Ascending aorta (tissue), 2 donors: ENCODE measurements at places on chromosomes 4 and X. TPM values are rescaled to one million over a fixed set of nuclear protein-coding genes. Genes with fewer than 3 reads are reported as not detected.

Gene BEX5
- total RNA-seq, result not detected

Gene SLIT2
- total RNA-seq, result 25.2 TPM

Gene MAGEA6
- total RNA-seq, result not detected

Gene BBS7
- 5.6 TPM for total RNA-seq

Gene TAPT1
- 10.7 TPM for total RNA-seq

Gene STBD1
- 19.9 TPM for total RNA-seq

Gene MAGEC3
- total RNA-seq, result not detected

DNA sequence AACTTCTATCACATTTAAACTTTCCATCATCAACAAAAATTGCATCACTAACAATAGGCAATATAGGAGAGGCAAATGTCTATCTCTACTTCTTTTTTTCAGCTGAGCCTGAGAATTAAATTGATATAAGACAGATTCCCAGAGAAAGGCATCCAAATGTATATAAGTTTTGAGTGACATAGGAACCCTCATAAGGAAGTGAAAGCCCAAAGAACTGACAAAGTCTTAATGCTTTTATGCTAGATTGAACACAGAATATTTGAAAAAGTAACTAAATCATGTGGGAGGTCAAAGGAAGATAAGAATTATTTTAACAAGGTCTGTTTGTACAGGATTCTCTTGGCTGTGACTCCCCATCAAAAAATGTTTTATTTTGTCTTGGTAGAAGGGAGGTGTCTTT, 714.9 kb downstream of the GRXCR1 start:
- DNase-seq, result no peak

- DNase-seq, result no peak
These were observed 8.9 kb downstream of the XAGE1A start for GRCh38 chrX:52504551-52504950.

DNA sequence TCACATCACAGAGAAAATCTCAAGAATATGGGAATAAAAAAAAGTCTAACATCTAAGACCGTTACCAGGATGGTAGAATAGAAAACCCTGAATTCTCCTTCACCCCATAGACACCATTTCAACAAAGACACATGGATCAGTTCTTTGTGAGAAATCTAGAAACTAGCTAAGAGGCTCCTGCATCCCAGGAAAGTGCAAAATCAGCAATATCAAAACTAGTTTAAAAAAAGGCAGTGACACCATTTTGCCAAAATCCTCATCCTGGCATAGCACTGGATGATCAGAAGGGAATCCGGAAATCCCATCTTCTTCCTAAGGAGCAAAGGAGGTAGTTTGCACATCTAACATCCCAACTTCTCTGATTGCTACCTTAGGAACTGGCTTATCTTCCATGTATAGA, 88.9 kb upstream of the MAGEE2 start:
- DNase-seq, result no peak

DNA sequence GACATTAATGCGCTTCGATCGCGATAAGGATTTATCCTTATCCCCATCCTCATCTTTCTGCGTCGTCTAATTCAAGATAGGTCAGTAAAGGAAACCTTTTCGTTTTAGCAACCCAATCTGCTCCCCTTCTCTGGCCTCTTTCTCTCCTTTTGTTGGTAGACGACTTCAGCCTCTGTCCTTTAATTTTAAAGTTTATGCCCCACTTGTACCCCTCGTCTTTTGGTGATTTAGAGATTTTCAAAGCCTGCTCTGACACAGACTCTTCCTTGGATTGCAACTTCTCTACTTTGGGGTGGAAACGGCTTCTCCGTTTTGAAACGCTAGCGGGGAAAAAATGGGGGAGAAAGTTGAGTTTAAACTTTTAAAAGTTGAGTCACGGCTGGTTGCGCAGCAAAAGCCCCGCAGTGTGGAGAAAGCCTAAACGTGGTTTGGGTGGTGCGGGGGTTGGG, 528 bp upstream of the FGF2 start:
- no peak for DNase-seq

DNA sequence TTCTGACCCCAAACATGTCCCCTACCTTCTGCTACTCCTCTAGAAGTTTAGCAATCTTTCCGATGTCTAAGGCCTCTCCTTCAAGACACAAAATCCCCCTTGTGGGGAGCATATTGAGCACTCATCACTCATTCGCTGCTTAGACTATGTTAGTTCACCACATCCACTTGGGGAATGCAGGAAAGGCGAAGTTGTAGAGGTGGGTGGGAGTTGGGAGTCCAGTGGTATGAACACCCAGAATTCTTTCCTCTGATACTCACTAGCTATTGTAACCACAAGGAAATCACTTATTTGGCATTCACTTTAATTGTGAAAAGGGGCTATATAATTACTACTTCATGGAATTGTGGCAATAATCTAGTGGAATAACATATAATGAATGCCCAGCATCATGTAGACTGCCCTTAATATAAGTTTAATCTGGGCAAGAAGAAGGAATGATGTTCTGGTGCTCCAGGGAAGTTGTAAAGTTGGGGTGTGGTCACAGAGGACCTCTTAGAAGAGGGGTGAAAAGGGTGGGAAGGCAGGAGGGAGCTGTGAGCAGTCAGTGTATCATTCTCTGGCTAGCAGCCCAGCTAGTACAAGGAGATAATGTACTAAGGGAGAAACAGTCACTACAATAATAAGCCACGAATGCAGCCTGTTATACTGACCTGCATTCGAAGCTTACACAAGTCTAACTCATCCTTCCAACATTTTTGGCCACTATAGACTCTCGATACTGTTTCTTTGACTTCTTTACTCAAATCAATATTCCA, 468.2 kb upstream of the DIPK2B start:
- no peak for DNase-seq

DNA sequence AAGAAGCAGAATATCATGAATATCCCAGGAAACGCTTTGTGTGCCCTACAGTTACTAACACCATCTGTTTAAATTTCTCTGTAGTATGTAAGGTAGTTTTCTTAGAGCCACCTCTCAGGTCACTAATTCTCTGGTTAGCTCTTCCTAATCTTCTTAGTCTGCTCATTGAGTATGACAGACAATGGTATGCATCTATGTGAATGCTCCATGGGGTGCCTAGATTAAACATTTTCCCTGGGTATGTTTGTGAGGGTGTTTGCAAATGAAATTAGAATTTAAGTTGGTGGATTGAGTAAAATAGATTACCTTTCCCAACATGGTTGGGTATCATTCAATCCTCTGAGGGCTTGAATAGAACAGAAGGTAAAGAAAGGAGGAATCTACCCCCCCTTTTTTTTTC, 233.0 kb downstream of the PCDH18 start:
- no peak for DNase-seq

DNA sequence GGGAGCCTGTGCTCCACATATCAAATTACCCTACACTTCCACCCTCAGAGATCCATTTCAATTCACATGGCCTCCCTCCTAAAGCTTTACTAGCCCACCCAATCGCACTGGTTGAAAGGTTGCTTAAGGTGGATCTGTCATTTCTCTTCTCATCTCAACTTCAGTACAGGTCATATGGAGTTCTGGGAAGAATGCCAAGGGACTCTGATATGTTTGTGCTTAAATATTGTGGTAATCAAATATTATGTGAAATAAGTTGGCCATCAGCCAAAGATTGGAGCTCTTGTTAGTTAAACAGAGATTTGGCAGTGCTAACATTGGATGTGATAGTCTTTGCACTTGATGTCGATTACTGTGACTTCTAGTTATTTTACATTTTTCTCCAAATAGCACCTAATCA, 20.5 kb downstream of the SEPTIN6 start:
- no peak for DNase-seq

DNA sequence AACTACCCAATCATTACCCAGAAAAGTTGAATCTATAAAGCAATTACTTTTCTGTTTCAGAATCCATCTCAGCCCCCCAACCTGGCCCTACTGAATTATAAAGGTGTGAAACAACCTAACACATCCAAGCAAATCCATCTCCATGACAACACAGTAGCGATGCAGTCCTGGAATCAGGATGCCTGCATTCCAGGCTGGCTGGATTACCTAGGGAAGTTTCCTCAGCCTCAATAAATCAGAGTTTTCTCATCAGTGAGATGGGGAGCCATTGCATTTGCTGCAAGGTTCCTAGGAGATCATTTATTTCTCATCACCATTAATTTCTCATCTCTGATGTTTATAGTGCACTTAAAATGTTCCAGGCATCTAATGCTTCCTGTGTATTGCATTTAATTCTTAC, 46.0 kb downstream of the LNX1 start:
- no peak for DNase-seq

DNA sequence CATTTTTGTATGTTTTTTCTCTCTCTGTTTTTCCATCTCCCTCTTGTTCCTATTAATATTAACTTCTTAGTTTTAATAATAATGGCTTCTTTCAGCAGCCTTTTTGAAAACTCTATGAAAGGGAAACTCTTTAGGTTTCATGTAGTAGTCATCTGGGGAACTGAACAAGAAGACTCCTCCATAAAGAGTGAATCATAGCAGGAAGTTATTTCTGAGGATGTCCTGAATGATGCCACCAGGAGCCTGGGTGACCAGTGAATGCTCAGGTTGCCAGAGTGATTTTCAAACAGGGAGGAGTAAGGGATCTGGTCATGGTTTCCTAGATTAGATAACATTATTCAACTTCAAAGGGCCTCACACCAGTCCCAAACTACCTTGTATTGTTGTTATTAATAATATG, 212.8 kb upstream of the PDE5A start:
- no peak for DNase-seq

DNA sequence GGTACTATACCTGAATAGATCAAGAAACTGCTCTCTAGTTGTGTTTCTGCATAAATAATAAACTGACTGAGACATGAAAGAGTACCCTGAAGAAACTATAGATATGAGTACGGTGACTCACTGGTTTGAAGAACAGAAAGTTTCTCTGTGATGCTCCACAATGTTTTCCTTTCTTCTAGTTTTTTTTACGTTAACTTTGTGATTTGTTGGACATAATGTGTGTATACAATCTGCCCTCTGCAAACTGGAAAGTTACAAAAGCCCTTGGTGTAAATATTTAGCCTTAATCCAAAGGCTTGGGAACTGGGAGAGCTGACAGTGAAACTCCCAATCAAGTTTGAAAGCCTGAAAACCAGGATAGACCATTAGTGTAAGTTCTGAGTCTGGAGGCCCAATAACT, 31.6 kb upstream of the PAPSS1 start:
- no peak for DNase-seq

DNA sequence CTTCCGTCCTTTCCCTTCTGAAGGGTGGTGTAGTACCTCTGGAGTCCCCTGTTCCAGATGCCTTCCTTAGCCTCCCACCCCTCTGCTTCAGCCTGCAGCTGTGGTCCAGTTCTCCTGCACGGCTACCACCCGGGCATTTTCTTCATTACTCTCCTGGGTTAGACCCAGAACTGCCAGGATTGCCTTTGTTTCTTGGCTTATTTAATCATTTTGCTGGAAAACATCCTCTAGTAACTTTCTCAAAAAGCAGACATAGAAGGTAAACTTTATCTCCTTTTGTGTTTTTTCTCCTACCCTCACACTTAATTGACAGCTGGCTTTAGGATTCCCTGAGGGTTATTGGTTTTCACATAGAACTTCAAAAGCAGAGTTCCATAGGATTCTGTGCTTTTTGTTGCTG, 20.2 kb downstream of the ANAPC4 start:
- DNase-seq, result no peak

- no peak for DNase-seq
These were observed 67.6 kb downstream of the FAM53A start for GRCh38 chr4:1616557-1616930.

DNA sequence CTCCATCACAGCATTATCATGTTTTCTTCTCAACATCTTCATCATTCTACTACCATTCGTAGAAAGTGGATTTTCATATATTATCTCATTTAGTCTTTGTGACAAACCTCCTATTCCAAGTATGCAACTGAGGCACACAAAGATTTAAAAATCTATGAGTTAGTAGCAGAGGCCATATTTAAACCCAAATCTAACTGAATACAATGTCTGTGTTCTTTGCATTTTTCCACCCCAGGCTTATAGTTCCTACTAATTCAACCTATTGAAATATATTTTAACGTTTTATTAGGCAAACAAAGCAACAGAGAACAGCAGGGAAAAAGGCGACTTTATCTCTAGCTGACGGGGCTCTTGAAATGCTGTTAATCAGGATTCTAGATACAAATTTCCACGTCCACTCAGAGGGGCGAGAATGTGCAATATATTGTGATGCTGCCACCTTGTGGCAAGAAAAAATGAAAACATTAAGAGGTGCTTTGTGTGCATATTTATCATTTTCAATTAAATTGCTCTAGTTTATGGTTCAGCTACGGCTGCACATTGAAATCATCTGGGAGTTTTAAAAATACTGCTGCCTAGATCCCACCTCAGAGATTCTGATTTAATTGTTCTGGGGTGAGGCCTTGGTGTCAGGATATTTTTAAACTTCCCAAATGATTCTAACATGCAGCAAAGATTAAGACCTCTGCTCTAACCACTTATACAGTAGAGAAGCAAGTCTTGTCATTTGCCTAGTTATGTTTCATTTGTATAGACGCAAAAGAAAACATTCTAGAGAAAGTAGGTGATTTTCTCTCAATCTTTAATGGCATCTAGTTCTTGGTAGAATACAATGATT, 315.9 kb downstream of the MAPK10 start:
- DNase-seq, result no peak

- no peak for DNase-seq
These were observed 66.6 kb downstream of the FBXO8 start for GRCh38 chr4:174216799-174217272.

DNA sequence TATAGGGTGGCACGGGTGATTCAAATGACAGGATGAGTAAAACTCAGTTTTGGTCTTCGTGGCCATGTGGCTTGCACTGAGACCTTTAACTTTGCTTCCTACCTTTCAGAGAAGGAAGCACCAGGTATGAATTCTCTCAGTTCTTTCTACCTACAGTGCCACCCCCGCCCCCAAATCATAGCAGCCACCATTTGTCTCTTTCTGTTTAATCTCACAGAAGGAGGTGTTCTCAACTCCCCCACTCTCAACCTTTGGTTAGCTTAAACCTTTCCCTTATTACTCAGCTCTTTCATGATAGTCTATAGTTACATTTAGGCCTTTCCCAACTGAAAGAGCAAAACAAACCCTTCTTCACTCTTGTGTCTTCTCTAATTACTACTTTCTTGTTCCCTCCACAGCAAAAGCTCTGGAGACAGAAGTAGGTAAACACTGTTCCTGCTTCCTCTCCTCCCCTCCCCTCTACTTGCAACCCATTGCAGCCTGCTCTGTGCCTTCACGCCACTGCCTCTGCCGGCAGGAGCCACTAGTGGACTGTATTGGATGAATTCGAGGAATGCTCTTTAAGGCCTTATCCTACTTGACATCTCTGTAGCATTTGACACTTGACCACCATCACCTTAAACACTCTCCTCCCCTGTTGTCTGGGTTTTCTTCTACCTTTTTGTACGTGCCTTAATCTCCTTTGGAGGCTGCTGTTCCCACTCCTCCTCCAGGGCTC, 123.7 kb downstream of the AFF1 start:
- DNase-seq, result no peak

DNA sequence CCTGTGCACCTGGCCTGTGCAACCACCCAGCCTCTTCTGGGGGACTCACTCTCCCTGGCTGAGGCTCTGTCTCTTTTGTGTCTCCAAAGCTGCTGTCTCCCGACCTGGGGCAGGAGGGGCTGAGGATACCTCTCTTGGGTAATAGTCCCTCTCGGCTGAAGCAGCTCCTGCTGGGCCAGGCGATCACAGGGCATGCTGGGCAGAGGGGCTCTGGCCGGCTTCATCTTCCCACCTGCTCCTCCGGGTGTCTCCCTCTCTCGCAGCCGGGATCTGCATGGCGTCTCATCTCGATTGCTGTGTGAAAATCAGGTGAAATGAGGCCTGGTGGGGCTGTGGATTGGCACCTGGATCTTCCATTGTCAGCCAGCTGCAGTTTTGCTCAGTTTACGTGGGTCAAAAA, 53.2 kb downstream of the MGST2 start:
- DNase-seq, result no peak
